T-helper 1 cell (primary cell): ENCODE measurements at places on chromosomes 2 and 18.

GRCh38 chr18:11482271-11482670, 127.1 kb upstream of the SLC35G4 start:
- no peak for DNase-seq

DNA sequence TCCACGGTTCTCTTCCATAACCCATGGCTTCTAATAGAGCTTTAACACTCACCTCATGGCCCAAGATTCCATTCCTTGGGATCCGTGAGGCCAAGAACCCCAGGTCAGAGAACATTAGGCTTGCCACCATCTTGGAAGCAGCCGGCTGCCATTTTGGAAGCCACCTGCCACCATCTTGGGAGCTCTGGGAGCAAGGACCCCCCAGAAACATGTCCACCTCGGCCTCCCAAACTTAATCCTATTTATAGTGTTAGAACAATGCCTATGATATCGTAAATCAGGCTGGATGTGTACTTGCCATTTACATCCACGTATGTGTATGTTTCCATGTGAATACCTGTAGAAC, 39.9 kb upstream of the HAAO start:
- DNase-seq: no peak

DNA sequence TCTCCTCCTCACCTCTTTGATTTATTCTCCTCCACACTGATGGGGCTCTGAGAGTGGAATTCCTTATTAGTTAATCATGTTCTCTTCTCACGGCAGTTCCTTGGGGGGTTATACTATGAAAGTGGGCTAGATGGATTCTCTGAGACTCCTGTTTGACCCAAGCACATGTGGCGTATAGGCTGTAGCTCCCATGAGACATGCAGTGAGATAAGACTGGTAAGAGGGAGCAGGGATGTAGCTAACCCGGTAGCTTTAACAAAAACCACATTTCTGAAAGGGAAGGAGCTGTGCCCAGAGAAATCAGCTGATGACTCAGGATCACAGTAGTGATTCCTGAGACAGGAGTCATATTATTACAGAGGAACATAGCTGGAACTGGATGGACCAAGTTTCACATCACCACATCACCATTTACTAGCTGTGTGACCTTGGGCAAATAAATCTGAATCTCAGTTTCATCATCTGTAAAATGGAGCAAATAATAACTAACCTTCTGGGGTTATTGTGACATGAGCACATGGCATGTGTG, 82.9 kb downstream of the CRIM1 start:
- no peak for DNase-seq

GRCh38 chr2:41294331-41294730, 753.5 kb upstream of the PKDCC start:
- DNase-seq: no peak

DNA sequence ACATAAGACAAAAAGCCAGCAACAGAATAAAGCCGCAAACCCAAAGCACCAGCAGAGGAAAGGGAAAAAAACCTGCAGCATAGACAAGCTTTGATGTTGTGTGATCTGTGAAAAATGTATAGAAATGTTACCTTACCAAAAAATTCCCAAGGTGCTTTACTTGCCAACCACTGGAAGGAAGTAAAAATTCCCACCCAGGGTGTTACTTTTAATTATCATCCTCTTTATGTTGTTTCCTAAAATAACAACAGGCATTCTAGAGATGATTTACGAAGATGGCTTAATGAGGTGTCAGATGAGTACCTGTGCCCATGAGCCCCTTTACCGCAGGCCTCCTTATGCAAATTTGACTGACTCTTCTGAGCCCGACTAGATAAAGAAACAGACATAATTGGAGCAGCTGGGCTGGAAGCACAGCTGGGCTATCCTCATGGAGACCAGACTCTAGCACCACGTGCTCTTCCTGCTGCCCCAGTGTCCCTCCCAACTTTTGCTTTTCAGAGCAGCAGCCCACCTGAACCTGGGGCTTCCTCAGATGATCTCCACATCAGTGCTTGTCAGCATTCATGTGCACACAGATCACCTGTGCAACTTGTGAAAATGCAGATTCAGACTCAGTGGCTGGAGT, 41.5 kb downstream of the SRSF7 start:
- DNase-seq: peak; percentile 47

DNA sequence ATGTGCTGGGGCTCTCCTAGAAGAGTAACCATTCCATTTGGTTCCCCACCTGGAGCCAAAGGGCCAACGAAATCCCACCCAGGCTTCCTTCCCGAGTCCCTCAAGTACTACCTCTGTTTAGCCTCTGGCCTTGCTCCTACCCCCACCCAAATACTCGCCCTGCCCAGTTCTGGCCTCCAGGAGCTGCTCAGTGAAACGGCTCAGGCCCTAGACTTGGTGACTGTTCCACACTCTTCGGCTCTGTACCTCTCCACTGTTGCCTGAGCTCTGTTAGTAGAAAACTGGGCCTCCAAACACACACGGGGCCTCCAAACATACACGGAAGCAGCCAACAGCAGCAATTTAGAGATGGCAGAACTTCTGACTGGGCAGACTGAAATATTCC, 4.2 kb downstream of the OTX1 start:
- DNase-seq: no peak

GRCh38 chr2:204143216-204144014, 206.9 kb downstream of the ICOS start:
- DNase-seq: no peak
